ENCODE measurements at places on chromosomes 3 and 15.

GRCh38 chr15:62618432-62618831 lies 424.1 kb upstream of the TPM1 start:
- no peak for DNase-seq

DNA sequence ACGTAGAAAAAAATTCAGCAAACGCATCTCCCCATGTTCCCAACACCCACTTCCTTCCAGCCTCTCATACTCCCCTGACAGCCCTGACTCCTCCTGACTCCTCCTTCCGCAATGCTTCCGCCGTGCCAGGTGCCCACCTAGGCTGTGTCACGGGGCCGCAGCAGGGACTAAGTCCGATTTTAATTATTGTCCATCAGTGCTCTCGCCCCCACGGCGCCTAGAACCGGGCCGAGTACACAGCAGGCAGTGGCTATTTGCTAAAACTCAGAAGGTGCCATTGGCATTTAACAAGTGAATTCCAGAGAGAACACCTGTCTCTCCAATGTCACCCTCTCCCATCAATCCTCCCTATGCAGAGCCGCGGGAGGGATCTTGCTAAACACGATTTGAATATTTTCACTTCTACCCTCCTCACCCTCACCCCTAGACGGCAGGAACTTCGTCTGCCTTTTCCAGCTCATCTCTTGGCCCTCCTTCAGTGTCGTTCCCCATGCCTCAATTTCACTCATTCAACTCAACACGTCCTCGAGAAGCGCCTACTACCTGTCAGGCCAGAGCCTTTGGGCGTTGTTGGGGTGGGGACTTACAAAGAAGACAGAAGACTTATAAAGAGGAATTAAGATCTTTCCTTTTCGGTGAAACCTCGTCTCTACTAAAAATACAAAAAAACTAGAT lies 11.5 kb upstream of the SHF start:
- peak; percentile 27 for DNase-seq

- no peak for DNase-seq
Measured at GRCh38 chr3:61162965-61163364, 88.3 kb downstream of the FHIT start.

- DNase-seq, result no peak
Measured at GRCh38 chr3:74491874-74492273, 122.6 kb downstream of the CNTN3 start.

DNA sequence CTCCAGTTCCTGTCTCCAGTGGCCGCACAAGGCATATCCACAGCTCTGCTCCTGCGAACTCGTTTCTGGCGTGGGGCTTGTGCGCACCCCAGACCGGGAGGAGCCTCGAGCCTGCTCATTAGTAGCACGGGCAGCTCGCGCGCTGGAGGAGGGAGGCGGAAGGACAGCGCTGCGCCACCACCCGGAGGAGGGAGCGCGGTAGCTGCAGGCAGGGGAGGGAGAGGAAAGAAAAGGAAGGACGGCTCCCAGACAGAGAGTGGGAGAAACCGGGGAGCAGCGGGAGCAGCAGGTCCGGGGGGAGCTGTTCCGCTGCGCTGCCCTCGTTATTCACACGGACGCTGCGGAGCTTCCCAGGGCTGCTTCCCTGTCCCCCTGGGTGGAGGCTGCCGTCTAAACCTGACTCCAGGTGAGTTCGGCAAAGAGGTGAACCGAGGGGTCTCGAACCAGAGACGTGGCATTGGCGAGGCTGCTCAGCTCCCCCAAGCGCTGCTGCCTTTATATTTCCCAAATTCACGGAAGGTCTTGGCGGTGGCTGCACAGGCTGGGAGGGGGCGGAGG lies 121.3 kb upstream of the ZNF717 start:
- DNase-seq, result peak; percentile 0

DNA sequence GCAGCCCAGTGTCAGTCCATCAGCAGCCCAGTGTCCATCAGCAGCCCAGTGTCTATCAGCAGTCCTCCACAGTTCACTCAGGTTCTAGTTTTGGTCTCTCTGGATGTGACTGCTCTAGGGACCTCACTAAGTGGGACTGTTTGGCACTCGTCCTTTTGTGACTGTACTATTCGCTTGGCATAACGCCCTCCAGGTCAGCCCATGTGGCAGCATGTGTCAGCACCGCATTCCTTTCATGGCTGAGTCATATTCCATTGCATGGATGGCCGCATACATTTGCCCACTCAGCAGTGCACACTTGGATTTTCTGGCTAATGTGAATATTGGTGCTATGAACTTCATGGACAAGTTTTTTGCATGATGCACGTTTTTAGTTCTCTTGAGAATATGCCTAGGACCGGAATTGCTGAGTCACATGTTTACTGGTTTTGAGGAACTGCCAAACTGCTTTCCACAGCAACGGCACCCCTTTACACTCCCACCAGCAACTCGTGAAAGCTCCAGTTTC lies 16.4 kb downstream of the CHST13 start:
- no peak for DNase-seq

DNA sequence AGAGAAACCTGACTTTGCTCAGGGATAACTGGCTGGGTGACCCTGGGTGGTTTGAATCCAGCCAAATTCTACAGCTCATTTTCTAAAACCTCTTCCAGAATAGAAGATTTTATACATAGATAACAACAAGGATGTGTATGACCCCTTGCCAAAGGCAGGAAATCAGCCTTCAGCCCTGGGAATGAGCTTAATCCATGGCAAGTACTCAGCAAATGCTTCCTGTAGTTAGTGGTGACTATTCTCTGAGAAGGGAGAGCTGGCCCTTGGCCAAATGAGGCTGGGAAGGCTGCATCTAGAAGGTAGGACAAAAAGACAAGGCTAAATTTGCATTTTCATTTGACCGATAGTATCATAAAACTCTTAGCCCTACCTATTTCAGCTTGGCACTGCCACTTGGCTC lies 4.6 kb upstream of the HACD3 start:
- DNase-seq, result no peak

DNA sequence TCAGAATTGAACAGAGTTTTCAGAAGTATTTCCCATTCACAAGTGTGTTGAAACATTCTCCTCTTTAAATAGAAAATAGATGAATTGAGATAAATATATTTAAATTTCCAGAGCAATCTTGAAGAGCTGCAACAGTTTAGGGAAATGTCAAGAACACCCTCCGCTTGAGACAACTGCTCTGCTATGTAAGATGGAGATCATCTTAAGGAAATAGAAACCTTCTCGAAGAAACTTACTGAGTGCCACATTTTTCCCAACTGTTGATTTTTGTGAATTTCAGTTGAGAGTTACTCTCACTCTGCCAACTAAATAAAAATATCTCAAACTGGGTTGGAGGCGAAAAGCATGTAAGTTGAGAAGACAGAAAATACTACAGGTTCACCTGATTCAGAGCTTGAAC lies 78.0 kb downstream of the SUCLG2 start:
- DNase-seq, result no peak

DNA sequence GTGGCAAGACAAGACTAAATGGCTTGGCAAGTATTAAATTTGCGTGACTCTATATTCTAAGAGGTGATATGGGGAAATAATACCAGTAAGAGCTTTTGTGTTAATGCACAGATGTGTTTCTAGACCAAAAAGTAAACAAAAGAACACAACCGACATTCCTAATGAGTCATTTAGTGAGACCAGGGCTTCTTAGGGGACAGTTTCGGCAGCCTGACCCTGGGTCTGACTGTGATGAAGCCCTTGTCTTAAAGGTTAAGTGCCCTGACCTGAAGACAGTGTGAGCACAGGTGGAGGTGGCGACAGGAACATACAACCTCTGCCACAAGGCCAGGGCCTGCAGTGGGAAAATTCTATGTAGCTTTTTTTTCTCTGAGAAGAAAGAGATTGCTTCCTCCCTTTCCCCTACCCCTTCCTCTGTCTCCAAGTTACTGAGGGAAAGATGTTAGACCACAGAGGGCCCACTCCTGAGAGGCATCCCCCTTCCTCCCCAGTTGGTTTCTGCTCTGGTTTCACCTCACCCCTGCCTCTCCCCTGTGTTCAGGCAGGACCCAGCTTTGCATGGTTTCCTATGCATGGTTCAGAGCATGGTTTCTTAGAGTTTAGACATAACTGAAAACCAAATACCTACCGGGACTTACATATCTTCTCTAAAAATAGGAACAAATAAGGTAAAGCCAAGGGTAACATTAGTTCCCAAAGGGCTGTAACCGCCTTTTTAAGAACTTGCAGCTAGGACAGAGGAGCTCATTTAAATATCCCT lies 24.8 kb upstream of the CMTM7 start:
- DNase-seq, result no peak

DNA sequence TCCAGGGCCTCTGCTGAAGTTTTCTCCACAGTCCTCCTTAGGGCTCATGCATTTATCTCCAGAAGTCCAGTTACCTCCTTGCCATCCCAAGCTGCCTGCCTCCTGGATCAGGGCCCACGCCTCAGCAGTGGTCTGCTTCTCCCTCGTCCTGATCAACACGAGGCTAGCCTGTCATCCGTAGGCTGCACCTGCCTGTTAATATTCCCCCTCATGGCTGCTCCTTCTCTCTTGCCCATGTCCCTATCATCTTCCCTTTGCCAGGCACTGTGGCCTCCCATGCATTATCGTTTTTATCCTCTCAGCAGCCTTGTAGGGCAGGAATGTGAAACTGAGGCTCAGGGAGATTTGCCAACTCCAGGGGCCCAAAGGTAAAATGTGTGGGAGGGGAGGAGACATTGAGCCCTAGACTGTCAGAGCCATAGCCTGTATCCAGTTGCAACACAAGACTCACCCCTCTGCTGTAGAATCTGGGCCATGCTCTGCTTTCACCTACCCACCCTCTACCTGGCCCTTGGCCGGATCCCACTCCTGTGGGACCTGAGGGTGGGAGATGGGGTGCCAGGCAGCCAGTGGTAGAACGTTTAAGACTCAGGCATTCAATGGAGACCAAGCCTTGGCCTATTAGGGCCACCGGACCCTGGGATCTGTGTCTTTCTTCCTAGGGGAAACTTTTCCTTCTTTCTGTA lies 4.6 kb downstream of the GRM2 start:
- DNase-seq, result no peak

DNA sequence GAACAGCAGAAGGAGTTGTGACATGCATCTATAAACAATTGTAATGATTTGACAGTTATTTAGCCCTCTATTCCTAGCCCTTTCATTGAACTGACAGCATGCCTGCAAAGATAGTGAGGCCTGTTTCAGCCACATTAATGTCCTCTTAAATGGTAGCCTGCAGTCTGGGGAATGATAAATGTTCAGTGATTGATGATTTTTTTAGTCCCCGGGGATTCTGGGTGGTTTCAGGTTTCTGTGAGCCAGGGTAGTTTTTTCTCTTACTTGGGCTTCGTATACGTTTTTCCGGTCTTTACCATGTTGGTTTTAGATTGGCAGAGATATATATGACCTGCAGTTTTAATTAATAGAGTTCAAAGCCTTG lies 172.0 kb downstream of the TCF12 start:
- DNase-seq, result no peak

DNA sequence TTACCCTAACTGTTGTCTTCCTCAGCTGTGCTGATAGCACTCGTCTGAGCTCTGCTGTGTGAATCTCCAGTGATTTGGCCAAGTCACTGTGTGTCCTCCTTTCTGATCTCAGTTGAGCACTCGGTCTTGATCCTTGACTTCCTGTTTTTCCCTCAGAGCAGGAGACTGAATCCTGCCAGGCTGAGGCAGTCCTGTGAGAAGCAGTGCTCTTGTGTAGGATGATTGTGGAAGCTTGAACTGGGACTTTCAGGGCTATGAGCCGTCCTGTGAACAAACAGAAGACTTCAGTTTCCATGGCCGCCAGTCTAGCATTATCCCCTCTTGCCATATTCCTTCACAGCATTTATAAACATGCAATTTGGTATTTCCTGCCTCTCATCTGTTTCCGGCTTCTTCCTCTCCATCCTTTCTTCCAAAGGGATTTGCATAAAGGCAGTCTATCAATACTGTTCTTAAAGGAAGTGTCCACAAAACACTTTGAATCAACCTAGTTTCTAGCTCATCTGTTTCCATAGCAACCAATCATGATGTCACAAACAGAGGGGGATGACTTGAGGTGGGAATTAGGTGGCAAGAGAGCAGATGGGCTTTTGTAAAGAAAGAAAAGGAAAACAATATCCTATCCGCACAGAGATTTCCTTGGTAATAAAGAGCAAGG lies 237.2 kb downstream of the AGBL1 start:
- no peak for DNase-seq

DNA sequence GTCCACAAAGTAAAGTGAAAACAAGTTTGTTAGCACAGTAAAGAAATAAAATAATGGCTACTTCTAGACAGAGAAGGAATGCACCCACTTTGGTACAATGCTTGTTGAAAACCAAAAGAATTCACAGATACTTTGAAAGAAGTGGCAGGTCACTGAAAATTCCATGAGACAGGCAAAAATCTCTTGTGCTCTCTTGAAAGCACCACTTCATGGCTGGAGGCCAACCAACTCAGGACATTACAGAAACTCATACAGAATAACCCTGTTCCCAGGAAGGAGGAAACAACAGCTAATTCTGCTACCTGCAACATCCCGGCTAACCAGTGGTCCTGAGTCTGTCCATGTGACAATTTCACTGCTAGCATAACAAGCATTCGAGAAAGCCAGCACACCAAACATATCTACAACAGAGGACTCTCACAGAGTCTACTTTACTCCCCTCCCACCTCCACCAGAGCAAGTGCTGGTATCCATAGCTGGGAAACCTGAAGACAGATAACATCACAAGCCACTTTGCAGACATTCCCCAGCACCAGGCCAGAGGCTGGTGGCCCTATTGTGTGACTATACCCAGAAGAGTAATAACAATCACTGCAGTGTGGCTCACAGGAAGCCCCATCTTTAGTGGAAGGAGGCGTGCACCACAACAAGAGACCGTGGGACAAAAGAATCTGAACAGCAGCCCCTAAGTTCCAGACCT lies 255.3 kb upstream of the SLITRK3 start:
- DNase-seq, result no peak

DNA sequence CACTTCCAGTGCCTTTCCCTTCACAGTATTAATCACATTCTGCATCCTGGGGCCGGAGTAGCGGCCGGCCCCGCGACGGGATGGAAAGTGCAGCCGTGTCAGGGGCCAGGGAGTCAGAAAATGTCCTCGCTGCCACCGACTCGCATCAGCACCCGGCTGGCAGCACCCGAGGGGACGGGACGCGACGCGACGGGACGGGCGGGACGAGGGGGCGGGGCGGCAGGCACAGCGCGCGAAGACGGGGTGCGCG lies 353 bp downstream of the ATG3 start:
- DNase-seq, result peak; percentile 78

DNA sequence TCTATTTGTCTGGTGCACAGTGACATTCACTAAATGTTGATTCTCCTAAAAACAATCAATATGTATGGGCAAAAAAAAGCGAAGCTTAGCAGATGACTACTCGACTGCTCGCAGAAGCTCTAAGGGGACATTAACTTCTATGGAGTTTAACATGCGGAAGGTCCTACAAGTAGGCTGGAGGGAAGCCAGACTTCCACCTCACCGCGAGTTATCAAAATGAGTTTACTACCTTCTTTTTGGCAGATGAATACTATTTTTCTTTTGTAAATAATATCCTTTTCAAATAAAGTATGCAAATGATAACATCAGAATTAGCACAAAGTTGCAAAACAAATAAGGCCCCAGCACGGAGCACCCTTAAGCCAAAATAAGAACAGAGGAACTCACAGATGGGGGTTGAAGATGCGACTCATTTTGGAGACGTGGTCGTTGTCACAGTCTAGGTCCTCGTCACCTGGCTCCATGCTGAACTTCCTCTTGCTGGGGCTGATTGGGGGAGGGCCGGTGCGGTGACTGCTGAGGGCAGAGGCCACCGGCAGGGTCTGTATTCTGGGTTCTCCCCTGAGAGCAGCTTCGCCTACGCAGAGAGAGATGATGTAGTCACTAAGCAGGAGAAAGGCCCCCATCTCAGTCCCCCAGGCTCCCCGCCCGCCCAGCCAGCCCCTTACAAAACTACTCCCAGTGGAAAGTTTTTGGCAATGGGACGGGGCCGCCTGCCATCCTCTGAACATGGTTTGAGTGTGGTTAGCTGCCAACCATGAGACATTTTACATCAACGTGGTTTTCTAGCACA lies 42.1 kb downstream of the VGLL4 start:
- DNase-seq, result no peak
